ENCODE measurements at places on chromosomes 12 and 14. TPM values are rescaled to one million over a fixed set of nuclear protein-coding genes. Genes with fewer than 3 reads are reported as not detected.

DNA sequence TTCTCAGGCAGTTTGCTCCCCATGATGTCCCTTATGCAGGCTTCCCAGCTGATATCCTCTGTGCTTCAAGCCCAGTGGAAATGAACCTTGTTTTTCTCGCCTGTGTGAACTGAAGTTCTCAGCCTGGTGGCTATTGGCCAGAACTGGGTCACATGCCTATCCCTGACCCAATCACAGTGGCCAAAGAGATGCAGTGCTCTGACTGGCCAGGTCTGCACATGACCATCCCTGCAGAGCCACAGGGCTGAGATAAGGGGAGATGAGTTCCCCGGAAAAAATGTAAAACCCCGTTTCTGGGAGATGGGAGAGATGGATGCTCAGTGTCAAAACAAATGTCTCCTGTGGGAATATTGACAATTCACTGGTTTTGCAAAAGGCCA, 34.7 kb upstream of the FZD10 start:
- no peak for DNase-seq

ARG2 gene
- 17.0 TPM for total RNA-seq

DNA sequence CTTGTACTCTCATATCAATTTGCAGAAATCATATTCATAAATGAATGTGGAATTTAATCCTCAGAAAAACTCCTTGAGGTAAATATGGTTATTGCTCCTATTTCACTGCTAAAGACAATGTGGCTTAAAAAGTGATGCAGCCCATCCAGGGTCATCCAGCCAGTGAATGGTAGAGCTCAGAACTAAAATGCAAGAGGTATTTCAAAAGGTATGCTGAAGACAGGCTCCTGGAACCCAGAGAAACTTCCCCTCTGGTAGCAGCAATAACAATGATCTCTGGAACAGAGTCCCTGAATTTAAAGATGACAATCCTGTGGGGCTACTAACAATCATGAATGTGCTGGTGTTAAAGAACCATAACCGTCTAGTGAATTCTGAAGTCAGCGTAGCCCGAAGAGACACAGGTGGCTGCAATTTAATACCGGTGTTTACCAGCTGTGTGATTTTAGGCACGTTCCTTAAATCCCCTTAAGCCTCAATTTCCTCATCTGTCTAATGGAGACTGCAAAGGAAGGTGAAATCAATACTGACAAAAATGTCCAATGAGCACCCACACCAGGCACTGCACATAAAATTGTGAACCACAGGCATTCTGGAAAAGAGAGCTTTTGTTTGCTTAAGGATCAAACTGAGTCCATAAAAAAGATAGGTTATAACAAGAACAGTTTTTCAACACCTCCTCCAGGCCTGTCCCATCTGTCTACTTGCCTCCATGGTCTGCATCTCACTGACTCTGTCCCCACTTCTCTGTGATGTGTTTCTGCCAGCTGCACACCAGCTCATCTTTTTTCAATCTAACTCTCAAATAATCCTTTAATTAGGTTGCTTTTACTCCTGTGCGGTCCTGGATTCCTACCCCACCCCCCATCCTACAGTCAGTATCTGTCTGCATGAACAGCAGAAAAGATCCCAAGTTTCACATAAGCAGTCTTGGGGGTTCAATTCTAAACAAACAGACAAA, 10.5 kb downstream of the TM7SF3 start:
- DNase-seq, result no peak

GLIPR1L2 gene
- not detected for total RNA-seq

DNA sequence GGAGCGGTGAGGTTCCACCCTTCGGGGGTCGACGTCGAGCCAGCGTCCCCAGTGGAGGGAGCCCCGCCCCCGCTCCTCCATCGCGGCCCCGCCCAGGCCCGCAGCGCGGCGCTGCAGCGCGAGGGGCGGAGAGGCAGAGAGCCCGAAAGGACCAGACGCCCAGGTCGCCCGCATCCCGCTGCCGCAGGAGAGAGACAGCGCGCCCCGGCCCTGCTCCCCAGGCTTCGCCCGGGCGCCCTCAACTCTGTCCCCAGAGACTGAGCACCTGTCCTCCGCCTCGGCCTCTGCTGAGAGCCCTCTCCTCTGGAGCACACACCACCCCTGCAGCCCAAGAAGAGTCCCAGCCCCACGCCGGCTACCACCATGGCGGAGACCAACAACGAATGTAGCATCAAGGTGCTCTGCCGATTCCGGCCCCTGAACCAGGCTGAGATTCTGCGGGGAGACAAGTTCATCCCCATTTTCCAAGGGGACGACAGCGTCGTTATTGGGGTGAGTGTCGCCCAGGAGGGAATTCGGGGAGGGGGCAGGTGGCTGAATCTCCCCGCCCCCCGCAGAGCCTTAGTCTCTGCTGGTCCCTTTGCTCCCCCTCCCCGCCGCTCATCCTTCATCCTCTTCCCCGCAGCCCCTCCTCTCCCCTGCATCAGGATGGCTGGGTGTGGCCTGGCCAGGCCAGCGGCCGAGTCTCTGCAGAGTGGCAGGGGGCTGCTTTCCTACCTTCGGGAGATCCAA, at the start of gene KIF5A:
Gene KIF5A, plus strand, starts transcription at position 136 of the 732 bp plus-strand sequence. Its CDS starts 228 bp downstream, at position 364.
- no peak for DNase-seq

BATF gene
- total RNA-seq, result not detected

C12orf50 gene
- not detected for total RNA-seq

RIPK3 gene
- 2.6 TPM for total RNA-seq

GRCh38 chr12:31507966-31508365, 83.0 kb downstream of the DENND5B start:
- DNase-seq, result no peak

- no peak for DNase-seq
Observed at GRCh38 chr12:18224745-18225144, 36.6 kb upstream of the PIK3C2G start.

- DNase-seq, result peak; percentile 87
Observed at GRCh38 chr14:88879022-88879421, 54.6 kb downstream of the TTC8 start.

DNA sequence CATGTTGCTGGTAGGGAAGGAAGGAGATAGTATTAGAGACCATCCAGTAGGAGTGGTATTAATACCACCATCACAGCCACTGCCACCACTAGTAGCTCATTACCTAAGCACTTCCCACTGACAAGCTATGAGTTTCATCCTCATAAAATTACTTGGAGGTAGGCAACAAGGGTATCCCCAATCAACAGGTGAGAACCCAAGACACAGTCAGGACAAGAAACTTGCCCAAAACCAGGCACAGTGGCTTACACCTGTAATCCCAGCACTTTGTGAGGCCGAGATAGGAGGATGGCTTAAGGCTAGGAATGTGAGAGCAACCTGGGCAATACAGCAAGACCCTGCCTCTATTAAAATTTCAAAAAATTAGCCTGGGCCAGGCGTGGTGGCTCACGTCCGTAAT, 5.5 kb downstream of the ADCY6 start:
- DNase-seq, result no peak

SLC4A8 gene
- 3.4 TPM for total RNA-seq

SMIM41 gene
- not detected for total RNA-seq

DNA sequence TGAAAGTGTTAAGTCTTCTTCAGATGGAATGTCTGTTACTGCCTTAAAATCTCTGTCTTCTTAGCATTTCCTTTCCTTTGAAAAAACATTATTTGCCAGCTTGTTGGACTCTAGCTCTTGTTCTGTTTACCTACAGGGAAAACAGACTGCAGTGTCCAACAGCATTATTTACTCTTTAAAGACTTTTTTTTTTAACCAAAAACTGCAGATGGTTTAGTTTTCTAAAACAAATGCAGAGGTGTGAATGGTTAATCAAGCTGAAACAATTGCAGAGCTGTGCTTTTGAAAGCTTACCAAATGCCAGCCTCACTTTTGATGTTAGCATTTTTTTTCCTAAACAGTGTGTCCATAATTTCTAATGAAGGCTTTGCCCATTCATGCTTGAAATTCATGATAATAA, 323.3 kb downstream of the TMEM117 start:
- no peak for DNase-seq

DUSP6 gene
- 216 TPM for total RNA-seq

- DNase-seq, result no peak
Observed at GRCh38 chr12:4648104-4648500, 749 bp downstream of the AKAP3 start.

DNA sequence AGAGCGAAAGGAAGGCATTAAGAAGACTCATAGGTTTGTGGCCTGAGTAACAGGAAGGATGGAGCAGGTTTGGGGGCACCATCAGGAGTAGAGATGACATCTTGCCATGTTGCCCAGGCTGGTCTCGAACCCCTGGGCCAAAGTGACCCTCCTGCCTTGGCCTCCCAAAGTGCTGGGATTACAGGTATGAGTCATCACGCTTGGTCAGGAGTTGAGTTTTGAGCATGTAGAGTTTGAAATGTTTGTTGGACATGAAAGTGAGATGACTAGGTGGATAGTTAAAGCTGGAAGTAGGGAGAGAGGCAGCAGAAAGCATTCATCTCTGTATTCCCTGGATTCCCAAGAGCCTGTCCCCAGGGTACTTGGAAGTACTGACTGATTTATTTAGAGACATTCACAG, 112.6 kb downstream of the ERC1 start:
- DNase-seq, result no peak

DNA sequence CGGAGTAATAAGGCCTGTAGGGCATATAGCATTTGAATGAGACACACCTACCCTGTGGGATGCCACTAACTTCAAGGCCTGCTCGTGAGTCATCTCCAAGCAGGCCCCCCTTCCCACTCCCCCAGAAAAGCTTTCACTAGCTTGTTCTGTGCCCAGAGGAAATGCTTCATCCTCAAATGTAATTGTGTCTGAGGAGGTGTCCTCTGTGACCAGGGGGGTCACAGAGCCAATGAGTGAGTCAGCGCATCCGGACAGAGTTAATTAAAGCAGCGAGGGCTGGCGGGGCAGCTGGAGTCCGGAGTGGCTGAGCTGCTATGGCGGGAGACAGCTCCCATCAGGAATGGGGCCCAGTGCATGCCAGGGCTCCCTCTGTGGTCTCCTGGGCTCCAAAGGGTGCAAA, 27.0 kb upstream of the ESRRB start:
- peak; percentile 64 for DNase-seq

DNA sequence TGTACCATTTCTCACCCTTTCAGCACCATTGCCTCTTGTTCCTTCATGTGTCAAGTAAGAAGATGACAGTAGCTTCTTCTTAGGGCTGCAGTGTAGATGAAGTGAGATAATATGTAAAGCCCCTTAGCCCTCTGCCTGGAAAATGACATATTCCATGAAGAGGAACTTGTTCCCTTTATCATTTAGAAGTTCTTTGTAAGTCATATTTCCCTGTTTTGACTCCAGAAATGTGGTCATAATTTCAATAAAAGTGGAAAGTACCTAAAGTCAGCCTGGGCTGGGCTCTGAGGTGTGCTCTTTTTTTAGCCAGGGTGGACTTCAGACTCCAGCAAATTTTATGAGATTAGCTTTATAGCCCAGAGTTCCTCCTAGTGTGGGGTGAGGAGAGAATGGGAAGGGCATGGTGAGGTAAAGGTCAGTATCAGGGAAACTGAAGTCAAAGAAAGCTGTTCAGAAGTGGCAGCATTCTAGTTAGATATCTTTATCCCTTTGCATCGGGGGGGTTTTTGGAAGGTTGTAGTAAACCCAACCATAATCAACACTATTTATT, 92.5 kb downstream of the TMCC3 start:
- DNase-seq, result no peak

SETD1B gene
- 7.1 TPM for total RNA-seq

DNA sequence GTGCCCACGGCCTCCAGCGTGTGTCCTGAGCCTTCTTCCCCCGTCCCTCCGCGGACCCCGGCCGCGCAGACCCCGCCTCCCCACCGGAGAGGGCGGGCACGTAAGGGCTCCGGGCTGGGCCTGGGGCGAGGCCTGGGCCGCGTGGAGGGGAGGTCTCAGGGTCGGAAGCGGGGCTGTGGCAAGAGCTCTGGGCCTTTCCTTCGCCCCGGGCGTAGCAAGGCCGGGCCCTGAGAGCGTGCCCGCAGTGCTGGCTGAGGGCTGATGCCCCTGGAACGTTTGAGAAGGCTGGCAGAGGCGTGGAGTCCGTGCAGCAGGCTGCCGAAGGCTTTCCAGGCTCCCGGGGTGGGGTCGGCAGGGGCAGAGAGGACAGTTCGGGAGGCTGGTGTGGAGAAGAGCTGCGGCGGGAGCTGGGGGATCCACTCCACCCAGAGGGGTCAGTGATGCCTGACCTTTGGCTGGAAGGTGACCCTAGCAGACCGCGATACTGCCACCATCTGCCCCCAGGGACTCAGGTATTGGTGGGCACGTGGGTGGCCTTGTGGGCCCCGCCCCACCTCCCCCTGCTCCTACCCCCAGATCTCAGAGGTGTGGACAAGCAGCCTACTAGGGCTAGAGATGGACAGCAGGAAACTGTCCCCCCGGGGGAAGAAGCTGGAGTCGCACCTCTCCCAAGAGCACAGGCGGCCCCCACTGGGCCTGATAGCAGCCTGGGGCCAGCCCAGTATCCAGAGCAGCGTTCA, 558 bp downstream of the TEX22 start:
- DNase-seq, result no peak

DNA sequence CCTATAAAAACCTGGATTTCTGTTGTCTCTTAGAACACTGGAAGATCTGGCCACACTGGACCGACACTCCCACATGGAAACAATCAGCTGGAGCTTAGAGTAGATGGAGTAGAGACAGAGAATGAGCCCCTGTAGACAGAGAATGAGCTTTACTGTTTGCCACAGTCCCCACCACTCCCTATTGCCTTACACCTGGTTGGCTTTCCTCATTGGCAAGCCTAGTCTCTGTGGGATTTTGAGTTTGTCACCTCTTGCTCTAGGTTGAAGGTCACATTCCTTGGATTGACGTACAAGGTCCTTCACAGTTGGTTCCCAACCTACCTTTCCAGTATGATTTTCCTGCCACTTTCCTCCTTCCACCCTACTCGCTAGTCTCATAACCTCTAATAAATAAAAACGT, 2.0 kb upstream of the HCAR1 start:
- DNase-seq, result no peak

DNA sequence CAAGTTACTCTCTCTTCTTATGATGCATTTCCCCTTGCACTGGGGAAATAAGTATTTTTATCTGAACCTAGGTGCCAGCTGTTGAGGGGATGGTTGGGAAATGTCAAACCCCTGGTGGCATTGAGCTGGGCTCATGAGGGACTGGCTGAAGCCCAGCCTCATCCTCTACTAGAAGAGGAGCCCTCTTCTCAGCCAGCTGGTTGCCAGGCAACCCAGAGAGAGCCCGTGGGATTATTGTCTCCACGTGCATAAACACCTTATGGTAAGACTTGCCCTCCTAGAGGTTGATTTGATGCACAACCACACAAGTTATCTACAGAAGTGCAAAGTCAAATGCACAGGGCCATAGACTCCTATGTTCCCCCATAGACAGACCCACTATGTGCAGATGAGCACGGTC, 89.8 kb downstream of the WSCD2 start:
- DNase-seq, result no peak

GRCh38 chr14:100409651-100410050, 86.5 kb downstream of the SLC25A47 start:
- DNase-seq, result no peak

- no peak for DNase-seq
Observed at GRCh38 chr12:128906485-128907137, 53.3 kb downstream of the GLT1D1 start.

Measured in glomerular endothelial cell (primary cell).